ENCODE measurements at places on chromosomes 1 and 21.

DNA sequence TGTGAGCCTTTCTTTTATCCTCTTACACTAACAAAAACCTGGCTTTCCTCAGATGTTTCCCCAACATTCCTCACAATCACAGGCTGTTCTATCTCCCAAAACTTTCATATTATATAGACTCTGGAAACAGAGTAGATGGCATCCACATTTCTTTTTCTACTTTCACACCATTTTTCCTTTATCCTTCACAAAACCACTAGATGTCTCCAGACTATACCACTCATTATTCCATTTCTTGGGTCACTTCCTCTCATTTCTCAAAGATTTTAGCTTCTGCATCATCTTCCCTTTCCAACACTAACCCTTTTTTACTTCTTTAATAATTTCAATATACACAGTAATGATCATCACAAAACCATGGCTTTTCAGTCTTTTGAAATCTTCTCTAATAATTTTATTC, 286.0 kb upstream of the DEPDC1 start:
- no peak for DNase-seq

DNA sequence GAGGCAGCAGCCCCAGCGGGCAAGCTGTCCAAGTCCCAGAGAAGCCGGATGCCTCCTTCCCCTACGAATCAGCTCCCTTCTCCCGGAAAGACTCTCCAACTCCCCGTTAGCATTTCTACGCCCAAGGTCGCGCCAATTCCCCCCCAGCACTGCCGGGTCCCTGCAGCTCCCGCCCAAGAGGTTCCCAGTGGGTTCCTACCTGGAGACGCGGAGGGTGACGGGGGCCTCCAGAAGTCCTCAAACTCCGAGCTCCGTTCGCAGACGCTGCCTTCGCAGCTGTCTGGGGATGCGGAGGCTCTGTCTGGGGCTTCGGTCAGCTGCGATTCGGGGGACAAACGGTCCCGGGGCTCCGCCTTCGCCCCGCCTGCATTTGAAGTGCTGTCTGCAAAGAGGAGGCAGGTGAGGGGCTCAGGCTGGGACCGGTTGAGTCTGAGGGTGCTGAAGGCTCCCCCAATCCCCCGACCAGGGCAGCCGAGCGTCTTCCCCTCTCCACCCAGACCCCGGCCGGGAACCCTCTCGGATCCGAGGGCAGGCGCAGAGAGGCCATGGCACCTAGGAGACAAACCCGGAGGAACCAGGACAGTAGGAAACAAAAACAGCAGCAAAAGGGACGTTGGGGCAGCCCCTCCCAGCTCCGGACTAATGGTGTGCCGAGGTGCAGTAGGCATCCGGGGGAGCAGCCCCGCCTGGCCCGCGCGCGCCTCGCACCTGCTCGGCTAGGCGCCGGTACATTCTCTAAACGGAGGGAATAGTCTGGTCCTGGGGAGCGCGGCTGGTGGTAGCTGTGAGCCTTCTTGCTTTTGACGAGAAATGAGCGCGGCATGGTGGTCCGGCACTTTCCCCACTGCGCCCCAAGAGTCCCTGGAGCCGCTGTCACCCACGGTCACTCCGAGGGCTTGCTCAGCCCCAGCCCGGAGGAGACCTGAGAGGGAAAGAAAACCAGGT, 3.8 kb downstream of the GFI1 start:
- no peak for DNase-seq

- no peak for DNase-seq
These were observed 25.6 kb downstream of the SLC45A1 start for GRCh38 chr1:8343464-8344001.

- DNase-seq = no peak
These were observed 16.8 kb upstream of the POGZ start for GRCh38 chr1:151476083-151476482.

- no peak for DNase-seq
These were observed 84.6 kb upstream of the DPYD start for GRCh38 chr1:98005326-98006010.

- no peak for DNase-seq
These were observed 139.8 kb upstream of the ST6GALNAC5 start for GRCh38 chr1:76727520-76727919.

- peak; percentile 75 for DNase-seq
These were observed 91.5 kb downstream of the SSBP3 start for GRCh38 chr1:54314696-54315095.

Measured in DMS 273 treated with DMSO at 0.1 percent for 48 hours (cell line).